Activated T-helper 1 cell treated with anti-CD3 and anti-CD28 coated beads, Interleukin-12 subunit alpha, Interleukin-12 subunit beta, Interleukin-2, Interleukin-4 antibody, amounts not matched to agents 30 ng/mL and 10 ng/mL and 1 ng/mL, durations not matched to agents 14 hours and 24 hours and 36 hours (primary cell): ENCODE measurements at places on chromosomes 5 and 9. TPM values are rescaled to one million over a fixed set of nuclear protein-coding genes. Genes with fewer than 3 reads are reported as not detected.

DNA sequence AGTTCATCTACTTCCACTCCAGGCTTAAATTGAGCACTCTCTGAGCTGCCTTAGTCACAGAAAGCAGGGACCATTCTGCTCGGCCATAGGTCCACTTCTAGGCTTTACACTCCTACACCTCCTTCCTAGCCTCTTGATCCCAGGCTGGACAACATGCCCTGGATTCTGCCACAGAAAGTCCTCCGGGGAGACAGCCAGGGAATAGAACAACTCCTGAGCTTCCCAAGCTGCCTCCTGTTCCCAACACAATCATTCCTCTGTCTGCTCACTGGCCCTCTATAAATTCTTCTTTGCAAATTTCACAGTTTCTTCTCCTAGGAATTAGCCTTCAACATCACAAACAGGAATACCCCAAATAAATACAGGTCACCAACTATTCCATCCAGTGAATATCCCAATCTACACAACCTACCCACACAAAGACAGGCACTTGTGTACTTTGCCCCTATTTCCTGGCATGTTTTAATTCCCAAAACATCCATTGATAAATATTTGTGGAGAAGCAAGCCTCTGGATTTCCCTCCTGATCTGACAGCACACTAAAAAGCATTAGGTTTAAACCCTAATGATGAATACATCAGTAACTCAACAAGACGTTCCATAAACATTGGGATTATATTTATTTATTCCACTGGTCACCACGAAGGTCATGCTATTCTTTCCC lies 125.5 kb downstream of the ENC1 start:
- no peak for DNase-seq
- H3K4me3 ChIP-seq = no peak overlapping the region
- H3K27me3 ChIP-seq = peaks cover 14% of the 10 kb centered on the region
- peaks cover 1% of the 10 kb centered on the region for H3K36me3 ChIP-seq
- no peaks in the 10 kb centered on the region for H3K4me1 ChIP-seq

- no peaks in the 10 kb centered on the region for H3K4me1 ChIP-seq
- no peak overlapping the region for H3K27ac ChIP-seq
- H3K4me3 ChIP-seq = no peak overlapping the region
- no peak for DNase-seq
Measured at GRCh38 chr5:74063821-74064220, 437.8 kb downstream of the ARHGEF28 start.

GRCh38 chr9:4211032-4211725 lies 88.7 kb downstream of the GLIS3 start:
- H3K4me1 ChIP-seq = no peaks in the 10 kb centered on the region
- DNase-seq = no peak
- no peaks in the 10 kb centered on the region for H3K36me3 ChIP-seq
- H3K4me3 ChIP-seq = no peak overlapping the region
- no peak overlapping the region for H3K27ac ChIP-seq

DNA sequence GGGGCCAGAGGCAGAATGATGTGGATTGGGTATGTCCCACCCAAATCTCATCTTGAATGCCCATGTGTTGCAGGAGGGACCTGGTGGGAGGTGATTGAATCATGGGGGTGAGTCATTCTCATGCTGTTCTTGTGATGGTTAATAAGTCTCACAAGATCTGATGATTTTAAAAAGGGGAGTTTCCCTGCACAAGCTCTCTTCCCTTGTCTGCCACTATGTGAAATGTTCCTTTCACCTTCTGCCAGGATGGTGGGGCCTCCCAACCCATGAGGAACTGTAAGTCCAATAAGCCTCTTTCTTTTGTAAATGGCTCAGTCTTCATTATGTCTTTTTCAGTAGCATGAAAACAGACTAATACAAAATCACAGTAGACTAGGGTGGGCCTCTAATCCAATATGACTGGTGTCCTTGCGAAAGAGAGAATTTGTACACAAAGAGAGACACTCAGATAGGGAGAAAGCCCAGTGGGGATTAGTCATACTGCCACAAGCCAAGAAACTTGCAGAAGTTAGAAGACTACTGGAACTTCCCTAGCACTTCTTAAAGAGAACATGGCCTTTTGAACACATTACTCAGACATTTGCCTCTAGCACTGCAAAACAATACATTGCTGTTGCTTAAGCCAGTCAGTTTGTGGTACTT lies 68.4 kb downstream of the ANXA1 start:
- peaks cover 9% of the 10 kb centered on the region for H3K4me1 ChIP-seq
- H3K27me3 ChIP-seq = peaks cover 7% of the 10 kb centered on the region
- peak overlapping the region; percentile 78 for H3K27ac ChIP-seq

DNA sequence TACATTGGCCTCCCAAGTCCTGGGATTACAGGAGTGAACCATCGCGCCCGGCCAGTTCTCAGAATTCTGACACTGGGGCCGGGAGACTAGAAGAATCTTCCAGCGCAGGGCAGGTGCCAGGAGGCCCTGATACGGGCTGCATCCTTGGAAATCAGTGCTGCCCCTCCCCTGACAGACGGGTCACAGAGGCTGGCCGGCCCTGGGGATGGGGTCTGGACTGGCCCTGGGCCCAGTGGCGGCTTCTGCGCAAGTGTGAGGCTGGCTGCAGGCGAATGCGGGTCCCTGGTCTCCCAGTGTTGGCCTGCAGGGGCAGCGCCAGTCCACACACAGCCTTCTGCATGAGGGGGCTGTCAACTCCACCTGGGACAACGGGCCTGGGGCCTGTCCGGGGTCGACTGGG lies 831 bp upstream of the TBC1D9B start:
- peaks cover 2% of the 10 kb centered on the region for H3K27me3 ChIP-seq
- no peak overlapping the region for H3K27ac ChIP-seq
- peak overlapping the region; percentile 81 for H3K4me3 ChIP-seq
- peaks cover 13% of the 10 kb centered on the region for H3K36me3 ChIP-seq

DNA sequence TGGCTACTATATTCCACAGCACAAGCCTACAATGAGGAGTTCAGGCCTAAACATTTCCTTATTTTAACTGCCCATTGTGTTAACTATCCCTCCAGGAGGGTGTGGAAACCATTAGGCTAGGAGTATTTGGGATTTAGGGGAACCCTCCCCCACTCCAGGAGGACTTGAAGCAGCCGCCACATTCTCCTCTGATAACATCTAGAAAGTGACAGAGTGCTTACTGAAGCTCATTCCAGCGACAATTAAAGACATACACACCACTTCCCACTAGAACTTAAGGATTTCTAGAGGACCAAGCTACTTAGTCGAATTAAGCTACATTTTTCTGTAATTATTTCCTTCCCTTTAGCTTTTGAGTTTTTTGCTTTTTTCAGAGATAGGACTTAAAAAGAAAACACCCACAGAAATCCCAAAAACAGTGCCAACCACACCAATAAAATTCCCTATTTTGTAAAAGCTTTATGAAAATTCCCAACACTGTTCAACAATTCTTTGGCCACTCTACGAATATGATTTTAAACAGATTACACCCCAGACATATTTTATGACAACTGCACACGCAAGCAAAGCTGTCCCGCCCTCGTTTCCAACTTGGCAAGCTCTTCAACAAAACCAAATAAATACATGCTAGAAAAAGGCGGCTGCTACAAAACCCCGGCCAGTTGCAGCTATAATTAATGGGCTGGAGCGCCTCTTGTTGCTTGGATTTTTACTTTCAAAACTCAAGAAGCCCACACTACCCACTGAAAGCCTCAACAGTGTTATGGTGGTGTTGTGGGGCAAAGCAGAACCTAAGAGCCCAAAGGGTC lies 4.5 kb downstream of the ROR2 start:
- no peak for DNase-seq
- H3K4me1 ChIP-seq = peaks cover 16% of the 10 kb centered on the region
- no peak overlapping the region for H3K4me3 ChIP-seq
- peaks cover 3% of the 10 kb centered on the region for H3K36me3 ChIP-seq

GRCh38 chr9:95316794-95317118 lies 753 bp downstream of the FANCC start:
- H3K36me3 ChIP-seq = peaks cover 5% of the 10 kb centered on the region
- H3K27me3 ChIP-seq = peaks cover 12% of the 10 kb centered on the region
- no peak for DNase-seq
- peaks cover 25% of the 10 kb centered on the region for H3K4me1 ChIP-seq
- H3K4me3 ChIP-seq = peak overlapping the region; percentile 82

- H3K4me1 ChIP-seq = no peaks in the 10 kb centered on the region
- no peak for DNase-seq
- no peaks in the 10 kb centered on the region for H3K36me3 ChIP-seq
- no peak overlapping the region for H3K27ac ChIP-seq
- no peak overlapping the region for H3K4me3 ChIP-seq
Measured at GRCh38 chr9:26260238-26260637, 582.0 kb upstream of the TUSC1 start.

- H3K27ac ChIP-seq = no peak overlapping the region
- DNase-seq = no peak
- H3K4me1 ChIP-seq = no peaks in the 10 kb centered on the region
- no peaks in the 10 kb centered on the region for H3K27me3 ChIP-seq
- no peak overlapping the region for H3K4me3 ChIP-seq
Measured at GRCh38 chr5:97377582-97377981, 194.5 kb upstream of the RIOK2 start.

Gene CCDC69
- 24.3 and 25.4 TPM in 2 replicates for total RNA-seq

Gene RAB3C
- total RNA-seq = not detected in 2 replicates

Gene FBP2
- total RNA-seq = not detected in 2 replicates

Gene UQCRQ
- 410 and 425 TPM in 2 replicates for total RNA-seq
